ENCODE measurements at places on chromosomes 5 and 9.

GRCh38 chr9:1051210-1051583, 1.0 kb downstream of the DMRT2 start:
- DNase-seq = no peak

DNA sequence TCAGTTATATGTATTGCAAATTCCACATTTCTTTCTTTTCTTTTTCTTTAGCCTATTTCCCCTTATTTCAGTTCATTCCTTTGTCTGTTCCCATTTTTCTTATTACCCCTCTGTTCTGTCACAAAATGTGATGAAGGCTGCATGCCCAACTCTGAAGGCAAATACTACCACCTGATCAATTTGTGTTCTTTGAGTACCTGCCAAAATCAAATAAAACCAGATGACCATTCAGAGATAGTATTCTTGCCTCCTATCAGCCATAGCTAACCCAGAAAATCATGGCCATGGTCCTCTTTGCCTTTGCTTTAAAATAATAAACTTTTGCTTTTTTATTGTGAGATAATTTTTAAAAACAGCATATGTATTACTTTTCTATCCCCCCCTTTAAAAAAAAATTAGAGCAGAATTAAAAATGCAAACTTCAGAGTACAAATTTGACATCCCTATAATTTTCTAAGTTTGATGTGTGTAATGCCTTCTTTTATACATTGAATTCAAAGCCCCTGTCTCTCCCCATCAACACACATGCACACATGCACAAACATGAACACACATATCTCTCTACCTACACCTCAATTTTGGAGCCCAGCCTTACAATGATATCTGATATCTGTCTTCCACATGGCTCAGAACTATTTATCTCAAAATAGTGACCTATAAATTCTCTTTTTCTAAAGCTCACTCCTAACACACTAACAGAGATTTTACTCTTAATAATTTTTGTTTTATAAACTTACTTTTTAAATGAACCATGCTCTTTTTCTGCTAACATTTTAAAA, 3.5 kb downstream of the RFESD start:
- DNase-seq = no peak

DNA sequence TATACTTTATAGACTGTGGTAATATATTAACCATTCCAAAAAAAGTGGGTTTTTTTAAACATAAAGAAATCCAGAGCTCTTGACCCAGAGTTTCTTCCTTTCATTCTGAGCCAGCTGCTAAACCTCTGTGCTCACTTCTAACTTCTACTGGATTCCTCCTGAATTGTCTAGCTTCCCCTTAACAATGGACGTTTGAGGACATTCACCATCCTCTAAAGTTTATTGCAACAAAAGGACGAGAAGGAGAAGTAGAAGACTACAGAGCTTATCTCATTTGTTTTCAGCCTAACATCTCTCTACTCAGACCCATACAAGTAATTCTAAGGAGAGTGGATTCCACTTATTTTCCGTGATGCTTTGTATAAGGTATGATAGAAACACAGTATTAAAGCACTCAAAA, 284.2 kb downstream of the MAST4 start:
- DNase-seq = no peak

DNA sequence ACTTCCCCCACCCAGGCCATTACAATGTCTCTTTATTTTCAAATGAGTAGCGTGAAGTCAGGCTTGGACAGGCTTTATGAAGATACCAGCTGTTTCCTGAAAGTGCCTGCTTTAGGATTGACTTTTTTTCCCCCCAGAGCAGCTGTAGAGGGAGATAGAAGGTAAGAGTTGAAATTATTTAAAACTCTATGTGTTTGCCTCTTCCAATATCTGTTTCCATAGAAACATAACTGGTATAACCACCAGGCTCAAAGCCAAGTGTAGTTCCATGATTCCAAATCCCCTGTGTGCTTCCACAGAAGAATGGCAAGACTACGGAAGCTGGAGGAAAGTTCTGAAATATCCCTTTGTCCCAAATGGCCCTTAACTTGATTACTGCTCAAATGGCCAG, 87.4 kb upstream of the TBC1D2 start:
- DNase-seq = no peak

GRCh38 chr5:38556599-38557307, at the start of gene LIFR:
TSS of gene LIFR (minus strand) at chr5:38556646. CDS start at chr5:38530647, 25,999 bp downstream.
- DNase-seq = peak; percentile 41

DNA sequence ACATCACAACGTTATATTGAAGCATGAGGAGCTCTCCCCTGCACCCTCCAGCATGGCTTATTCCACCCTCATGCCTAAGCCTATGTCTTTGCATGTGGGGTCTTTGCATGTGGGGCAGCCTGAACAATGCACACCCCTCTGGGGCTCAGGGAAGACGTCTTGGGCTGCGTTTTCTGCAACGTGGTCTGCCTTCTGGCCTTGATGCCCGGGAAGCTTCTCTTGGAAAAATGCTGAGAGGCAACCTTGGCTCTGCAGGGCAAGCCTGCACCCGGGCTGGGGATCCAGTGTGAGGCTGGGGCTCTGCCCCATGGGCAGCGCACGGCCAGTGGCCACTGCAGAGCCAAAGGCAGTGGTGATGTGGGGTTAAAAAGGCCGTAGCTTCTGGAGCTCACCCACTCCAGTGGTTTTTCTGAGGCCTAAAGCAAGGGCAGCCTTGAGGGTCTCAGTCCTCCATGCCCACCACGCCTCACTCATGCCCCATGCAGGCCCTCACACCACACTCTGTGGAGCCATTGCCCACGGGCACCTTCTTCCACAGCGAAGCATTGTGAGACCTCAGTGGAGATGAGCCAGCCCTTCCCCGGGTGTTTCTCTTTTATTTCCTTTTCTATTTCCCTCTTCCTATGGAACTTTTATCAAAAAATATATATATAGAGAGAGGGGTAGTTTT, 112.2 kb downstream of the MRPL36 start:
- no peak for DNase-seq

GRCh38 chr9:98576859-98577258, 131.9 kb downstream of the GABBR2 start:
- no peak for DNase-seq

DNA sequence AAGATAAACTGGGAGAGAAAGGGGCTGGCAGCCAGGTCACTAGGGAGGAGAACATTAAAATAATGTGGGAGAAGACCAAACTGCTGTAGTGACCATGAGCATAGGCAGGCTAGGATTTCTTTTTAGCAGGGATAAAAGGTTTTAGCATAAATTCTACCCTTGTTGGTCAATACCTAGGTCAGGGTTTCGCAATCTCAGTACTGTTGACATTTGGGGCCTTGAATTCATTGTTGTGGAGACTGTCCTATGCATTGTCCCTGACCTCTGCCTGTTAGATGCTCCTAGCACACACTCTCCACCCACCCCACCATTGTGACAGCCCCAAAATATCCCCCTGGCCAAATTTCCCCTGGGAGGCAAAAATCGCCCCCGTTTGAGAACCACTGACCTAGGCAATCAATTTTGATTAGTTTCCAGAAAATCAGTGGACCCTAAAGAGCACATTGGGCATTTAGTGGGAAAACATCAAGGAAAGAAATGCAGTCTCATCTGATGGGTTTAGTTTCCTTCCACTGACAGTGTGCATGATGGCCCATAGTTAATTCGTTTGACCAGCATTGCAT, 181.4 kb downstream of the NTRK2 start:
- DNase-seq = no peak

- no peak for DNase-seq
Measured at GRCh38 chr5:172456076-172456722, 1.9 kb upstream of the SH3PXD2B start.

DNA sequence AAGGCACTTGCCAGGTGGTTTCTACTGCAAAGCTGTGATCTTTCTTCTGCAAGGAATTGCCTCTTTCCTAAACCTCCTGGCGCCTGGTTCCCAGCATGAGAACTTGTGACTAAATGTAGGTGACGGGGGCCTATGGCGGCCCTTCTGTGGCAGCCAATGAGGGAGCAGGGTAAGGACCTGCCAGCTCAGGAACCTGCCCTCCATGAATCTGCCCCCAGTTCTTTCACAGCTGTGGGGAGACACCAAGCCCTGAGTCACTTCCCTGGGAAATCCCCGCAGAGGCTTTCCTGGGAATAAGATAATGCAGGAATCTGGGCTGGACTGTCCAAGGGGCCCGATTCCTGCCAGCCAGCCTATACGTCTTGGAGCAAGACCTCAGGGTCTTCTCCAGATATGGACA, 56.7 kb upstream of the CTNNA1 start:
- no peak for DNase-seq

GRCh38 chr9:131976157-131977108, 103.2 kb downstream of the MED27 start:
- no peak for DNase-seq

- DNase-seq = no peak
Measured at GRCh38 chr5:177233802-177234201, 69.7 kb downstream of the RAB24 start.

- DNase-seq = no peak
Measured at GRCh38 chr5:141871870-141872269, 6.3 kb downstream of the PCDH1 start.

DNA sequence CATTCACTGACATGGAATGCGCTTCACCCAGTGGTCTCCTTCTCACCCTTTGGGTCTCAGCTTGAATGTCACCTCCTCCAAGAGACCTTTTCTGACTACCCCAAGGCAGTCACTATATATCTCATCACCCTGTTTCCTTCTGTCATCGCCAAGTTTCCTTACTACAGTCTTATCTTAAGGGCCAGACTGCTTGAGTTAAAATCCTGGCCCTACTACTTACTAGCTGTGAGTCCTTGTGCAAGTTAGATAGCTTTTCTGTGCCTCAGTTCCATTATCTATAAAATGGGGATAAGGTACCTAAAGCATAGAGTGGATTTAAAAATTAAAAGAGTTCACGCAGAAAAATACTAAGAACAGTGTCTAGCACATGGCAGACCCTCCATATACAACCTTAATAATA, 132.4 kb downstream of the GABBR2 start:
- DNase-seq = no peak

- DNase-seq = no peak
Measured at GRCh38 chr9:123002754-123003153, 30.7 kb upstream of the GPR21 start.

- DNase-seq = no peak
Measured at GRCh38 chr9:93391898-93392297, 59.6 kb upstream of the FAM120A start.

DNA sequence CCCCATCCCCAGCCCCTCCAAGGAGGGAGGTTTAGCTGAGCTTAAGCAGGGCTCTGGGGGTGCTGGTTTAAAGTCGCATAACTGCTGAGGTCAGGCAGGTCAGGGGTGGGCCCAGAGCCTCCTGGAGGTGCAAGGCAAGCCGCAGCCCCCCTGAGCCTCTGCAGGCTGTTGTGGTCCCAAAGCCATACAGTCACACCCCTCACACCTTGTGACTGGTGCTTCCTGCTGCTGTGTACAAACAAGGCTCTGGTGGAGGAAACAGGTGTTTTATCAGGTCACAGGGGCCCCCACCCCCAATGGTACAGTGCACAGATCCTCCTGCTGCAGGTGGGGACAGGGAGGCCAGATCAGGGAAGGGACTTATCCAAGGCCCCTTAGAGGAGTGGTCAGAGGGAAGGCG, 8.0 kb downstream of the TCF7 start:
- DNase-seq = no peak

GRCh38 chr5:51396797-51397196, 13.5 kb downstream of the ISL1 start:
- no peak for DNase-seq

GRCh38 chr9:93644397-93645088, 68.2 kb downstream of the PHF2 start:
- DNase-seq = peak; percentile 7

DNA sequence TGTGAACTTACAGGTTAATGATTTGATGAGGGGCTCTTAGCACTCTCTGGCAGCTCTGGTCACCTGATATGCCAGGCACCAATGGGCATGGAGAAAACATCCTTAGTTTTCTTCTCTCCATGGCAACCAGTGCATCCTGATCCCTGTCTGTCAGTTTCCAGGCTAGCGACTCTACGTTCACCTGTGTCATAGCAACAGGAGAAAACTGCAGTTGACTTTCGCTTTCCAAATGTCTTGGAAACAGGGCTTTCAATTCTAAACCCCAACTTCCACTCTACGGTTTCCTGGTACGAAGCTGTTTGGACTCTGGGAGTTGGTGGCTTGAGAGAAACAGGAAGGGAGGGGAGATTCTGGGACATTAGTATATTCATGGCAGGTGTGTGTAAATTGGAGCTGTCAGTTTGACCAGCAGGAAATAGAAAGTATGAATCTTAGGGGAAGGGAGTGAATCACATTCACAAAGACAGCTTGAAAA, 74.4 kb downstream of the SLC28A3 start:
- no peak for DNase-seq

DNA sequence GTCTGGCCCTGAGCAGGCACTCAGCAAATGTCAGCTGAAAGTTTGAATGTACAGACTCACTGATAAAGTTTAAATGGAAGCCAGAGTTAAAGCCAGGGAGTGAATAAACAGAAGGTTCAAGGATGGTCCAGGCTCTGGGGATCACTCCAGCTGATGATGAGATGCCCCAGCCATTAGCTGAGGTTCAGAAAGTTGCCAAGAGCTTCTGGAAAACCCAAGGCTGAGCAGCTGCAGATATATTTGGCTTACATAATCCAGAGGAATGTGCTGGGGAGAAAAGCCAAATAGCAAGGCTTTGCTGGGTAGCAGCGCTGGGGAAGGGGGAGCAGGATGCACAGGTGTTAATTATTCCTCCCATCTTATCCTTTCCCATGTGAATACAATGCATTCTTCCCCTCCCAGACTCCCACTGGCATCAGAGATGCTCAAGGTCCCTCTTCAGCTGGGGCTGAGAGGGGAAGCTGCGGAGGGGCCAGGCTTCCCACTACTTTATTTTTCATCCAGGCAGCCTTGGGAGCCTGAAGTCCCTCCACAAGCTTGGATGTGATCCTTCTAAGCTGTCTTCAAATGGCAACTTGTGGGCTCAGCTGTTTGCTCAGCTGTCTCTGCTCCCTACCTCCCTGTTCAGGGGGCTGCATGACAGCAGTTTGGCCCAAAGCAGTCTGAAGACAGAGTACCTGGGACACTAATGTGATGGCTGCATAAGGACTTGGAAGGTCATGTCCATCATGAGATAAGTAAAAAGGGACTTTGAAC, 341.2 kb downstream of the TRIM32 start:
- no peak for DNase-seq

DNA sequence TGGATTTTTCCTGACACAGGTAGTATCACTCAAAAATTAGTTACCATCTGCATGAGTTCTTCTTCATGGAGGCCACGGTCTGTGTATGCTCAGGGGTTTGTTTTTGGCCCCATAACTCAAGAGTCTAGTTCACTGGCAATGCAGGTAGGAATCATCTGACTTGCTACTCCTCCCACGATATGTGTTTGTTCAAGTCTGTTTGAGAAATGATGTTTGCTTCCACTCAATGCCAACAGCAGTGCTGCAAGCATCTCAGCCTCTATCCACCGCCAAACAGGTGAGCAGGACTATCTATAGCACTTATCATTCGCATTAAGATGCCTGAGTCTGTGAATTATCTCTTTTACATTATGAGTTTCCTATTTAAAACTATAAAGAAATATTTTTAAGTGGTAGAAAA, 264.8 kb upstream of the PTGER4 start:
- DNase-seq = no peak

DNA sequence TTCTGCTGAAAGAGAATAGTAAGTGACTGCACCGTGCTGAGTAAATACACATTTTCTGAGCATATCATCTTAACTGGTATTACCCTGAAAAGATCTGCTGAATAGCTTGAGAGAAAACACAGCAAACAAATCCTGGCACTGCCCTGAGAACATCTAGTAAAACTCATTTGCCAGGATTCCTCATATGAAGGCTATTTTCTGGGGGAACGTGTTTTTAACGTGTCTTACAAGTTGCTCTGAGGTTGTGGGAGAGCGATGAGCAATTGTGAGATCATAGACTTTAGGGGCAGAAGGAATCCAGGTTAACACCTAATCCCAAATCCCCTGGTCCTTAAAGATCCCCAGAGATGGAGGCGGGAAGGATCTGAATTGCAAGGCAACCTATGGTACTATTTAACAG, 331.9 kb upstream of the RFX3 start:
- DNase-seq = no peak

GRCh38 chr5:31964007-31964360, 210.1 kb downstream of the GOLPH3 start:
- DNase-seq = no peak

Measured in omental fat pad (tissue), 4 donors.